Effector memory CD8-positive, alpha-beta T cell (primary cell): ENCODE measurements at places on chromosomes 1 and 21.

DNA sequence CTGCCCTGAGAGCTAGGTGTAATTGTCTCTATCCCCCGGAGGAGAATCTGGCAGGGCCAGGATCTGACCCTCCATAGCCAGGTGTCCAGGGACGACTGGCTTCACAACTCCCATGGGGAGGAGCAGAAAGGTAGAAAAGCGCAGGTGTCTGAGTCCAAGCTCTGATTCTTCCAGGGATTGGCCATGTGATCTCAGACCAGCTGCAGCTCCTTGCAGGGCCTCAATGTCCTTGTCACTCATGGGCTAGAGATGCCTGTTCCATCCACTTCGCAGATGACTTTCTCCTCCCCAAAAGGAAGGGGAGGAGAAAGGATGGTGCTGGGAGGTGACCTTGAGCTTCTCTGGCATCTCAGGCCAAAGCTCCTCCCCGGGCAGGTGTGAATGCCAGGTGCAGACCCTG is 22.7 kb downstream of the HSPG2 start:
- no peak for DNase-seq

DNA sequence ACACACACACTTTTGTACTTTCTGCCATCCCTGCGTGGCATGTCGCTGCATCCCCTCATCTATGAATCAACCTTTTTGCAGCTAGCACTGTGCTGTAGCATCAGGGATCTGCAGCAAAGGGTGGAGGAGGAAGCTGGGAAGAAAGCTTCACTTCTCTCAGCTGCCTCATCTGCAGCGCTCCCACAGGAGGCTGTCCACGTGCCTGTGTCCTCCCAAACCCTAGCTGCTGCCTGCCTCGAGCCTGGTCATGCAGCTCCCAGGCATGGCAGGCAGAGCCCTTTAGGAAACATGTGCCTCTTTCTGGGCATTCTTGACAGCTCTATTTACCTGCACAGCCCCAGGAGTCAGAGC is 262.1 kb upstream of the SGIP1 start:
- DNase-seq: no peak

DNA sequence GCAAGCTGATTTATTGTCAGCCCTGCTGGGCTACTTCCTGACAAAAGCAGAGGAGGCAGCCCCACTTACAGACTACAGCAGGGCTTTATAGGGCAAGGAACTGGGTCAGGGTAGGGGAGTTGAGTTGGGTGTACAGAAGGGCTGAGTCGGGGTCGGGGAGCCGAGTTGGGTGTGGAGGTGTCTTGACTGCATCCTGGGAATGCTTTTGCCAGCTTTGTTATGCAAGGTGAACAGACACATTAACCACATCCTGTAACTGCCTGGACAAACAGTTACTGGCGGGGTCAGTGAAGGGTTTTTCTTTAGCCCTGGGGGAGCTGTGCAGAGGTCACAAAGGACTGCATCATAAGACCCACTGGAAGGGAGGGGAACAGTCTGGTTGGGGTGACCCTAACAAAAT is 39.1 kb upstream of the GBP5 start:
- DNase-seq: no peak

DNA sequence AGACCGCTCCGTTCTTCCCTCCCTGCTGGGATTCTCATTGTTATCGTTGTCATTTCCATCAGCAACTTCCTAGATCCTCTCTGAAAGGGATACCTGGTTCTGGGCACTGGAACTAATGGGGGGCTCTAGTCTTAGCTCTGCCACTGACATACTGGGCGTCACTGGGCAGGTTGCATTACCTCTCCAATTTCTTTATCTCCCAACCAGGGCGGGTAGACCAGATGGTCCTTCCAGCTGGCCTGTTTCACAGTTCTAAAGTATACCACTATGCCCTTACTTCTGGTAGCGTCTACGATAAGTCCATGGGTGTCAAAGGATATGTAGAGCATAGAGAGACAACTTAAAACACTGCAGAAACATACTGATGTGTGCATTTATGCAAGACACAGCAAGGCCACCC is 1.4 kb downstream of the GPR37L1 start:
- no peak for DNase-seq

DNA sequence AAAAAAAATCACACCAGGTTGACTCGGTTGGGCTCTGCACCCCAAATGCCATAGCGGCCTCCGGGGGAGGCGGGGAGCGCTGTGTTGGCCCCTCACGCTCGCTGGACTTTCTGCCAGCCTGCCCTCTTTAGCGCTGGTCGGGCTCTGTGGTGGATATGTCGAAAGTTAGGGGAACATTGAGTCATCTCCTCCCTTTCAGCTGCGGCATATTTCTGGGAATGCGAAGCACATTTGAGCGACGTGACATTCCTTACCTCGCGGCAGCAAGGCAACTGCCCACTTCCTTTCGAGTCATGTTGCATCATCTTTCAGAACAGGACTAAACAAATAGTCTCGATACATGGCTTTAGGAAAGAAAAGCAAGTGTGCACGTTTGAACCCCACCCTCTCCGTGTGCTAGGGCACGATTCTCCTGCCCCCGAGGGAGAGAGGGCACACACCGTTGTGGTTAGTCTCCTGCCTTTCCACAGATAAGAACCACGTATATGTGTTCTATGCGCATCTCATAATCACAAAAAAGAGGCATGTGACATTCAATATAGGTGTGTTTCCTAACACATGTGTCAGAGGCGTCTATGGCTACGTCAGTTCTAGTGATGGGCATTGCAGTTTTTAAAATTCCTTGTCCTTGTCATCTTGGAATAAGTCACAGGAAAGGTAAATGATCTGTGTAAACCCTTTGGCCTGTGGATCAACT is 105.9 kb upstream of the SLC45A1 start:
- no peak for DNase-seq

GRCh38 chr1:32349211-32349708 is 13.0 kb downstream of the FAM229A start:
- no peak for DNase-seq

DNA sequence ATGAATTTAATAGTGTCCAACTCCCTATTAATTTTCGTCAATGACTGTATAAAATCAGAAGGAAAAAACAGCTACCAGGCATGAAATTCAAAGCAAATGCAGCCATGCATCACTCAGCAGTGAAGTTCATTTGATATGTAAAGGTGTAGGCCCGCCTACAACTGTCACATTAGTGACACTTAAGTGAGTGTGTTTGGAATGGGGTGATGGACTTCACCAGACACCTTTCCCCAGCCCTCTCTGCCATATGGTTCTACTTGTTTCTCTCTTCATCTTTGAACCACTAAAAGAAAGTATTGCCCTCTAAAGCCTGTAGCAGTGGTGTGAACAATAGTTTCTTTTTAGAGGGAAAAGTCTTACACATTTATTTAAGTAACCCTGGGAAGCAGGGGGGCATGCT is 124.0 kb downstream of the SIPA1L2 start:
- no peak for DNase-seq

DNA sequence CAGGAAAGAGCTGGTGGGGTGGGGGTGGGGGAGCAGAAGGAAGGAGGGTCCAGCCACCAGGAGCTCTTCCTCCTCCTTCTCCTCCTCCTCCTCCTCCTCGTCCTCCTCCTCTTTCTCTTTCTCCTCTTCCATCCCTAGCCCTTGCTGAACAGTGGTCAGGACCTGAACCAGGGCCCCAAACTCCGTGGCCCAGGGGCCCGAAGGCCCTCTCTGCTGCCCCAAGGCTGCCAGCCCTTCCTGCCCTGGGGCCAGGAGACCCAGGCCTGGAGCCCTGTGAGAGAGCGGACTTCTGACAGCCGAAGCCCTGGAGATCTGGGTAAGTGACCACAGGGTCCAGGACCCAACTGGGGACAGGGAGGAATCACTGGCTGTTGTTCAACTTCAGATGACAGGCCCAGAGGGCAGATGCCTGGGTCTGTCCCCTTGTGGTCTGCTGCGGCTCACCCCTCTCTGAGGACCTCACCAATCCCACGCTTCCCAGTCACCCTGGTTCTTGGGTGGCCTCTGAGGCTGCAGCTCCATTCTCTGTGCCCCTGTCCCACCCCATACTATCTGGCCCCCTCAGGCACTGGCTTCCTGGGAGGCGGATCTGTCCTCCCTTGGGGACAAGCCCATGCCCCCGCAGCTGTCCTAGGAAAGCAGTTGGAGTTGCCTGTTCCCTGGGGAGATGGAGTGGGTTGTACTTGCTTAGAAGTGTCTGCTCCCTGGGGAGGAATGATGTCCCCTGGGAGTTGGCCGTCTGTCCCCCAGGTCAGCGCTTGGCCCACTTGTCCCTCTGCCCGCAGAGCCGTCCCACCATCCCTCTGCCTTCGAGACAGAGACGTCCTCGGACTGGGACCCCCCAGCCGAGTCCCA is 51.8 kb downstream of the VWA5B1 start:
- no peak for DNase-seq

DNA sequence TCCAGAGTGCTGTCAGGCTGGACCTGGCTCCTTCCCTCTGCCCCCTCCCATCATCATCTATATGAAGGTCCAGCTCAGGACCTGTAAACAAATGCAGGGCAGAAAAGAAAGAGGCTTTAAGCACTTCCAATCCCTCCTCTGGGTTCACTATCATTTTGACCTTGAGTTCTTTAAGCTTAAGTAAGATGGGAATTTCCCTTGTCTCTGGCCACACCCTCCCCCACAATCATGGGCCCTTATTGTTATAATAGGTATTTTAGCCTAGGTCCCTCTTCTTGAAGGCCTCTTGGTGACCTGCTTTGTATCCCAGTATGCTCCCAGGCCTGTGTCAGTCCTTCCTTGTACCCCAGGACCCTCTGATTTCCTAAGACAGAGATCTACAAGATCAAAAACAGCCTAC is 45.1 kb upstream of the EPS15 start:
- no peak for DNase-seq

- no peak for DNase-seq
These were observed 23.3 kb upstream of the RPE65 start for GRCh38 chr1:68473060-68473459.

- DNase-seq: no peak
These were observed 43.6 kb downstream of the GNB1 start for GRCh38 chr1:1847061-1847850.

- no peak for DNase-seq
These were observed 18.2 kb upstream of the RNF223 start for GRCh38 chr1:1092149-1092855.

DNA sequence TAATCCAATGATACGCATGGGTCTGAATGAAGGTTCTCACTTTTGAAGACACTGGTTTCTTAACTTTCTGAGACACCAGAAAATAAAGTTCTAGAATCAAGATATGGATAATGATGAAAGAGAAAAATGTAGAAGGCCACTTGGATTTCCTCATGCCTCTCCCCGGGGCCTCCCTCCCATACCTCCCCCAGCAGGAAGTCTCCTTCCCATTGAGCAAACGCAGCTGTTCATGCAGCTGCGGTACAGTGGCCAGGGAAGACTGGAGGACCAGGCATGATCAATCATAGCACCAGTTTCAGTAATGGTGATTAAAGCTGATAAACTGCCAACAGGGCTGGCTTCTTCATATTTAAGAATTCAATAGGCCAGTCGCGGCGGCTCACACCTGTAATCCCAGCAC is 10.9 kb upstream of the UBR4 start:
- no peak for DNase-seq
